ENCODE measurements at places on chromosomes 11 and 22.

DNA sequence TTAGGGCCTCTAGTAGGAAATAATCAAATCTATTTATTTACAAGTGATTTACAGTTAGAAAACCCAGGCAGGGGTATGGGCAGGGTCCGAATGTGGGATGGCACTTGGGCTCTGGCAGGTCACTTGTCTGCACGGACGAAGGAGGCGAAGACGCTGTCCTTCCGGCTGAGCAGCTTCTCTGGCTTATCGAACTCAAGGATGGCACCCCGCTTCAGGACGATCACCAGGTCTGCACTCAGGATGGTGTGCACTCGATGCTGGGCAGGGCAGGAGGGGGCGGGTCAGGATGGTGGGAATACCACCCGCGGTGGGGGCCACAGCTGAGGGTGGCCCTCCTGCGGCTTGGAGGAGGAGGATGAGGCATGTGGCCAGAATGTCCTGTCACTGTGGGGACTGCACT is 4.4 kb upstream of the KCNJ11 start:
- no peak overlapping the region for H3K4me3 ChIP-seq
- H3K36me3 ChIP-seq = no peaks in the 10 kb centered on the region
- no peak for DNase-seq

GRCh38 chr22:24482575-24482974 is 12.6 kb upstream of the UPB1 start:
- no peak overlapping the region for H3K4me3 ChIP-seq
- no peak for DNase-seq
- H3K27ac ChIP-seq = no peak overlapping the region
- no peaks in the 10 kb centered on the region for H3K4me1 ChIP-seq

DNA sequence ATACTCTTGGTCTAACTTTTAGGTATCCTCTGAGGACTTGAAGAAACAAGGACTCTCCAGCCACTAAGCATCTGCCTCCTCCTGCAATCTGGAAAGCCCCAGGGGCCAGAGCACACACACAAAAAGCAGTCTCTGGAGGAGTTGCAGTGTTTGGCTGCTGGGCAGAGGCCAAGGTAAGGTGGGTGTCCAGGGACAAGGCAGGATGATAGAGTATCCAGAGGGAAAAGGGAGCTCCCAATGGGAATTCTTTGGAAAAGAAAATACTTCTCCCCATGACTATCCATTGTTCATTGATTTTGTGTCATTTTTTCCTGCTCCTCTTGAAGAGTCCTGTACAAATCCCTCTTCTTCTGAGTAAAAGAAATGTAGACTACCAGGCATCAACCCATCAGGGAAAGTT is at the start of gene OR52I2:
OR52I2 (plus strand) TSS at position 301 of the 400 bp plus-strand sequence.
- no peaks in the 10 kb centered on the region for H3K4me1 ChIP-seq
- no peak within 1 kb of the TSS for H3K4me3 ChIP-seq
- H3K27me3 ChIP-seq = peaks cover 9% of the 10 kb centered on the region
- DNase-seq = no peak

GRCh38 chr11:77217156-77217555 is 84.3 kb downstream of the GDPD4 start:
- no peak overlapping the region for H3K27ac ChIP-seq
- H3K27me3 ChIP-seq = no peaks in the 10 kb centered on the region
- no peak overlapping the region for H3K4me3 ChIP-seq
- no peaks in the 10 kb centered on the region for H3K36me3 ChIP-seq

- no peak overlapping the region for H3K4me3 ChIP-seq
- H3K27ac ChIP-seq = no peak overlapping the region
- H3K36me3 ChIP-seq = no peaks in the 10 kb centered on the region
Observed at GRCh38 chr11:132549561-132549960, 982.7 kb downstream of the OPCML start.

- no peak overlapping the region for H3K4me3 ChIP-seq
- no peak for DNase-seq
- peaks cover 68% of the 10 kb centered on the region for H3K27me3 ChIP-seq
- peaks cover 12% of the 10 kb centered on the region for H3K4me1 ChIP-seq
- H3K36me3 ChIP-seq = no peaks in the 10 kb centered on the region
Observed at GRCh38 chr22:43893266-43893665, 1.5 kb upstream of the PNPLA5 start.

GRCh38 chr11:8070417-8071115 is 10.4 kb upstream of the TUB start:
- H3K27ac ChIP-seq = no peak overlapping the region
- no peak for DNase-seq
- H3K36me3 ChIP-seq = no peaks in the 10 kb centered on the region
- H3K4me1 ChIP-seq = no peaks in the 10 kb centered on the region

DNA sequence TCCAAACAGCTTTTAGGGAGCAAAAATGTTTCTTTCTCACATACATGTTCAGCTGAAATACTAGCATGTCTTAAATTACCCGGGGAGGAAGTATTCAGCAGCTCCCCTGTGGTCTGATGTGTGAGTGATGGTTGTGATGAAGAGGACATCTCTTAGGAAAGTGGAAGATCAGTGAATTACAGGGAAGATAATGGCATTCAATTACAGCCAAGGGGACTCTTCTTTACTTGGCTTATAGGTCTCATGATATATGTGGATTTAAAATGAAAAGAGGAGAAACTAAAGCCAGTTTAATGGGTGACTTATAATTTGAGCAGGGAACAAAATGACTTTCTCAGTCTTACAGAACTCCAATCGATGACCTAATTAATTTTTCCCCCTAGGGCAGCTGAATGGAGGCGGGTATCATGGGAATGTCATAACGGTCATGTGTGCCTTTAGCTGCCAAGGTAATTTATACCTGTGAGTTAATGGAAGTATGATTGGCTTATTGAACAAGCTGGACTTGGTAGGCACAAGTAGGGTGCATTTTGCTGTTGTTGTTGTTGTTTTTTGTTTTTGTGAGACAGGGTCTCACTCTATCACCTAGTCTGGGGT is 198.8 kb downstream of the HIPK3 start:
- H3K27me3 ChIP-seq = peaks cover 9% of the 10 kb centered on the region
- no peak overlapping the region for H3K27ac ChIP-seq
- H3K36me3 ChIP-seq = no peaks in the 10 kb centered on the region

DNA sequence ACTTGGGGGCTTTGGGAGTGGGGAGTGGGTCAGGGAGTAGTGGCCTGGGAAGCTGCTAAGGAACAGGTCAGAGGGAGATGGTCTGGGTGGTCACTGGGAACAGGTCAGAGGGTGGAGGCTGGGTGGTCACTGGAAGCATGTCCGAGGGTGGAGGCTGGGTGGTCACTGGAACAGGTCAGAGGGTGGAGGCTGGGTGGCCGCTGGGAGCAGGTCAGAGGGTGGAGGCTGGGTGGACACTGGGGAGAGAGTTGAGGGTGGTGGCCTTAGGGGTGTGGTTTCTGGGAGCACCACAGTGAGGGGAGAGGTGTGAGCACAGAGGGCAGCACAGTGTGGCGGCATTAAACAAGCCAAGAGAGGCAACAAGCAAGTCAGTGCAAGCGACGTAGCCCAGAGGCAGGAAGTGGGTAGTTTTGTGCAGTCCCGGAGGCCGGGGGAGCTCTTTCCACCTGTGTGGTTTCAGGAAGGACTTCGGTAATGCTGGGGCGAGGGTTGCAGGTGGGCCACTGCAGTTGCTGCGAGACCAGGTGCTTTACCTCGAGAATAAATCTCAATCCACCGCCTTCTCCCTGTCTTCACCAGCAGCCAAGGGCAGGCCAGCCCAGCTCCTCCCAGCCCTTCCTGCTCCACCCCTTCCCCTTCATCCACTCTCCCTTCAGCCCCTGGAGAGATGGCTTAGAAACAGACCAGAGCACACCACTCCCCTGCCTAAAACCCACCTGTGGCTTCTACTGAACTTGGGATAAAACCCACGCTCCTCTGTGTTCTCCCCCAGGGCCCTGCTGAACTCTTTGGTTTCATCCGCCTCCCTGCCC is 3.2 kb upstream of the CACNA1I start:
- H3K27ac ChIP-seq = peak overlapping the region; percentile 31
- H3K36me3 ChIP-seq = no peaks in the 10 kb centered on the region
- no peaks in the 10 kb centered on the region for H3K27me3 ChIP-seq
- peak; percentile 48 for DNase-seq
- peaks cover 20% of the 10 kb centered on the region for H3K4me1 ChIP-seq
- no peak overlapping the region for H3K4me3 ChIP-seq

DNA sequence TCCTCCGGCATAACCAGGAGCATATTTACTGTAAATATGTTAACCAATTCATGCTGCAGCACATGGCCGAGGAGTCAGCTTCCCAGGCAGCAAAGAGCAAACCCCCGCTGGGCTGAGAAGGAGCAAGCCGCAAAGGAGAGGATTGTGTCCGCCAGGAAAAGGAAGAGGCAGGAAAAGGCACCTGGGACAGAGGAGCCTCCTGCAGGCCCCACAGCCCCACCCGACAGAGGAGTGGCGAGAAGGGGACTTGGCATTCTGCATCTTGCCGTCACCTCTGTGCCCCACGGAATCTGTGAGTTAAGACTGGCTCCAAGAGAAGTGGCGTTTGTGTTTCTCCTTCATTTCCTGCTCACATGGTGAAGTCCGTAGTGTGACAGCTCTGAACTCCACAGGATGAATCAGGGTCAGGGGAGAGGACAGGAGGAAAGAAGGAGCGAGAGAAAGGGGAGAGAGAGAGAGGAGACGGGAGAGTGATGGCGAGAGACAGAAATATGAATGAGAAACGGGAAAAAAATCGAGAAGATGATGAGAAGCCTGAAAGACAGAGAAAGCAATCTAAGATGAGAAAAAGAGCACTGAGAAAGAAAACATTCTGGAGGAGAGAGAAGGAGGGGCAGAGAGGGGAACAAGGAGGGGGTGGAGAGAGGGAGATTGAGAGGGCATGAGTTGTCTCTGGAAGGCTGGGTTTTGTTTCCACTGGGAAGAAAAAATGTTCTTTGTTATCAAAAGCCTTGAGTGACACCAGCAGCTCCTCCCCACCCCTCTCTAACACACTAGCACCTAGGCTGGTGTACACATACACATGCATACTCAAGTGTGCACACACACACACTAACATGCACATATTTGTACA is 489.6 kb downstream of the MN1 start:
- no peak overlapping the region for H3K4me3 ChIP-seq
- no peak for DNase-seq
- no peaks in the 10 kb centered on the region for H3K4me1 ChIP-seq
- no peaks in the 10 kb centered on the region for H3K36me3 ChIP-seq

- no peaks in the 10 kb centered on the region for H3K4me1 ChIP-seq
- DNase-seq = no peak
- no peak overlapping the region for H3K27ac ChIP-seq
Observed at GRCh38 chr22:33811686-33812085, 108.6 kb downstream of the LARGE1 start.

- no peak for DNase-seq
- no peak overlapping the region for H3K27ac ChIP-seq
- peaks cover 40% of the 10 kb centered on the region for H3K4me1 ChIP-seq
- H3K4me3 ChIP-seq = no peak overlapping the region
- H3K27me3 ChIP-seq = no peaks in the 10 kb centered on the region
Observed at GRCh38 chr22:24171822-24172221, 9.5 kb upstream of the SUSD2 start.

- no peaks in the 10 kb centered on the region for H3K27me3 ChIP-seq
- H3K36me3 ChIP-seq = no peaks in the 10 kb centered on the region
- peaks cover 4% of the 10 kb centered on the region for H3K4me1 ChIP-seq
- no peak overlapping the region for H3K27ac ChIP-seq
Observed at GRCh38 chr11:112173152-112173551, 2.2 kb upstream of the BCO2 start.

DNA sequence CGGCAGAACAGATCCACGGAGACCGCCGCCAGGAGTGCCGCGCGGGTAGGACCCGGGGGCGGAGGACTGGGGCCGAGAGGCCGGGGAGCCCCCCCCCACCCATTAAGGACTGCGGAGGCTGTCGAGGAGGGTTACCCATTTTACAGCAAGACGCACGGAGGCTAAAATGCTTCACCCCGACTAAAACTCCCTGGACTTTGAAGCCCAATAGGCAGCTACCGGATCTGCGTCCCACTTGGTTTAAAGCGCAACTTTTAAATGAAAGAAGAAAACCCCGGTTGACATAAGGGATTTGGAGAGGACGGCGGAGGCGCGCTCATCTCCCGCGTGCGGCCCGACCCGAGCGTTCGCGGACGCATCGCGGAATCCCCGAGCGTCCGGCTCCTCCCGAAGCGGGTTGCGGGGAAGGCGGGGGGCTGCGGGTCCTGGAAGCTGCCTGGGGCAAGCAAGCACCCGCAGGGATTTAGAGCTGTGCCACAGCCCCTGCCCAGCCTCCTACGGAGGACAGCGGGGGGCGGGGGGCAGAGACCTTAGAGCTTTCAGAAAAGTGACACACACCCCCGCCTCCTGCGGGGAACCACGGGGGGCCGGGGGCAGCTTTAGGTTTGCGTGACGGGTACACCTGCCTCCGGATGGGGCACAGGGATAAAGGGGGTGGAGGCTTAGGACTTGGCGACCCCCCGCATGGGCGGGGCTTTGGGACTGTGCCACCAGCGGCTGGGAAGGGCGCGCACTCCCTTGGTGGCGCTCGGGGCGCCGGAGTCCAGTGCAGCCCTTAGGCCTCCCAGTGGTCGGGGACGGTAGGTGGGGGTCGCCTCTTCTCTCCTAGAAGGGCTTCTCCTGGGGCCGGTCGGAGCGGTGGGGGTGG is 760 bp upstream of the CELSR1 start:
- H3K27ac ChIP-seq = no peak overlapping the region
- peaks cover 16% of the 10 kb centered on the region for H3K4me1 ChIP-seq
- H3K36me3 ChIP-seq = no peaks in the 10 kb centered on the region
- no peak overlapping the region for H3K4me3 ChIP-seq
- DNase-seq = no peak

DNA sequence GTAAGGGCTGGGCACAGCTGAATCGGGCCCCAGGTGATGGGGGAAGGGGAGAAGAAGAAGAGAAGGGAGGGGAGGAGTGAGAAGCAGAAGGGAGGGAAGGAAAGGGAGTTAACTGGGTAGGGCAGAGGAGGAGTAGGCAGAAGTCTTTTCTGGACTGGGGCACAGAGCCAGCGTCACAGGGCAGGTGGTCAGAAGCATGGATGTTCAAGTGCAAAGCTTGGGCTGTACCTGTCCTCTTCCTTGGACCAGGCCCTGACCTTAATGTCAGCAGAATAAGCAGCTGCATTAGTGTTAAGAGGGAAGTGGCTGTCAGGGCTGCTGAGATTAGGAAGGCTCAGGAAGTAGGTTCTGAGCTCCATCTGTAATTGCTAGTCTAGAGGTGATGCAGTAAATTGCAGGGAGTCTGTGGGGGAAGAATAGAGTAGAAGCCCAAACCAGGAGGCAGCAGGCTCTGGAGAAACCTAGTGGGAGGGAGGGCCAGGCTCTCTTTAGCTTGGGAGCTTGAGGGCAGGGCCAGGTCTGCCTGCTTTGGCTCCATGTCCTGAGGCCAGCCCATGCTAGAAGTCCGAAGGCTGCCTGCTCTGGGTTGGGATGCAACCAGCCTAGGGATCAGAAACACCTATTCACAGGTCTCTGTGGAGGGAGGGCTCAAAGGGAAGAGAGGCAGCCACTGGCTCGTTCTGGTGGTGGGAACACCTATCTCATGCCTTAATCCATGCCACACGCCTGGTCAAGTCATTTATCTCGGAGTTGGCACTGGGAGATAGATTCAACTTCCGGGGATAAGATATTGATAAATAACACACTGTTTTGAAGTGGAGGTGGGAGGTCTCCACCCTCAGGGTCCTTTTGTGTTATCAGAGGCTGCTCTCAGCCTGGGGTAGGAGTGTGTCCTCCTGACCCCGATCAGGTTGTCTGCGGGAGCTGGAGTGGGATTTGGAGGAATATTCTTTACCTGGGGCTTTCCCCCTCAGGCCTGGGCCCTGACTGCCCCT is 1.7 kb upstream of the UCP3 start:
- no peak for DNase-seq
- peak overlapping the region; percentile 81 for H3K27ac ChIP-seq
- H3K4me3 ChIP-seq = peak overlapping the region; percentile 27
- H3K27me3 ChIP-seq = no peaks in the 10 kb centered on the region
- H3K4me1 ChIP-seq = peaks cover 81% of the 10 kb centered on the region

All from T-cell (primary cell).